ENCODE measurements at places on chromosomes 1 and 21. TPM values are rescaled to one million over a fixed set of nuclear protein-coding genes. Genes with fewer than 3 reads are reported as not detected.

The RXRG gene
- total RNA-seq: 39.1 TPM

The KRTAP19-6 gene
- total RNA-seq: not detected

The AGMAT gene
- 4.2 TPM for total RNA-seq

The TCHH gene
- not detected for total RNA-seq

The GJA9 gene
- total RNA-seq: not detected

The PRAMEF13 gene
- total RNA-seq: not detected

The UBL4B gene
- not detected for total RNA-seq

The SYTL1 gene
- total RNA-seq: under 0.01 TPM

The PKN2 gene
- total RNA-seq: 57.9 TPM

The ADGRB2 gene
- 6.3 TPM for total RNA-seq

The HECTD3 gene
- total RNA-seq: 8.9 TPM

The WDR64 gene
- total RNA-seq: not detected

The ARHGAP30 gene
- total RNA-seq: 4.2 TPM

The HES3 gene
- total RNA-seq: not detected

The COL11A1 gene
- total RNA-seq: 85.6 TPM
